ENCODE measurements at places on chromosomes 1 and 21. TPM values are rescaled to one million over a fixed set of nuclear protein-coding genes. Genes with fewer than 3 reads are reported as not detected.

Gene LCE3E
- total RNA-seq: not detected

Gene CD1C
- 0.69 TPM for total RNA-seq

Gene SUSD4
- total RNA-seq: 1.1 TPM

Gene CFAP107
- total RNA-seq: not detected

DNA sequence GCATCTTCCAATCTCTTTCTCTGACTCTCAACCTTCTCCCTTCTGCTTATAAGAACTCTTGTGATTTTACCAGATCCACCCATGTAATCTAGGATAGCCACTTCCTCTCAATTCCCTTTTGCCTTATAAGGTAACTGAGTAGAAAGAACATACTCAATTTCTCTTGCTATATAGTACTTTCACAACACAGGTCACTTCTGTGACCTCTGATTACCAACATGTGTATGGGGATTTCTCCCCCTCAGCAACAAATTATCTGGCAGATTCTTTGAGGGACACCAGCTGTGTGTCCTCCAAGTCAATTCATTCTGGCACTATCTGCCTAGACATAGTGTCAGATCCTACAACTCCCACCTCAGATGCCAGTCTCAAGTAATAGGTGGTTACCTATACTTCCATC, 62.5 kb downstream of the IL23R start:
- no peak for DNase-seq

DNA sequence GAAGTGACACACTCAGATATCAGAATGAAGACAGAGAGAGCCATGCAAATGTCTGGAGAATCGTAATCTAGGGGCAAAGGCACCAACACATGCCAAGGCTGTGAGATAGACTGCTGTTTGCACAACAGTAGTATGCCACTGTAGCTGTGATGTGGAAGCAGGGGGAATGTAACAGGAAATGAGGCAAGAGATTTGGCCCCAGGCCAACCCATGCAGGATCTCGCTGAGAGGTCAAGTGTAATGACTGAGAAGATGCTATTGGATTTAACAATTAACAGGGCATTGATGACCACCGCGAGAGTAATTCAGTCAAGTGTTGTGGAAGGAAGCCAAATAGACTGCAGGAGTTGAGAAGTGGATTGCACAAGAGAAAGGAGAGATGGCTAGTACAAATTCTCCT, 107.3 kb upstream of the ST6GALNAC5 start:
- DNase-seq: no peak

GRCh38 chr1:24720152-24720551, 25.1 kb upstream of the CLIC4 start:
- peak; percentile 96 for DNase-seq

DNA sequence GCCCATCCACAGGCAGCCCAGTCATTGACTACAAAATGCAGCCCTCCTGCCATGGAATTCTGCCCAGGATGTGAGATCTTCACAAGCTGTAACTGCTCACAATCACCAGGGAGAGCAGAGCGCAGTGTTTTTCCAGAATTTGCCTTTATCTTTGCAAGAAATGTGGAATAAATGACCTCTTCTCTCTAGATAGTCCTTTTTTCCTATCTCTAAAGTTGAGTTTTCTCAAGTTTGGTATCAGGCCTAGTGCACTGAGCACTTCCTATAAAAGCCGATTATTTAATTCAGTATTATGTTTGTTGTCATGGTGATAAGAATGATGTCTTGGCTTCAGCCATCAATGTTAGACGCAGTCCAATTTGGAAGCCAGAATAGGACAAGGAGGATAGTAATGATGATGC, 246.9 kb upstream of the IRF2BP2 start:
- DNase-seq: no peak

- no peak for DNase-seq
Observed at GRCh38 chr1:43299101-43299500, 1.7 kb upstream of the TIE1 start.

- DNase-seq: no peak
Observed at GRCh38 chr1:97070376-97070775, 348.8 kb downstream of the PTBP2 start.
